ENCODE measurements at places on chromosomes 1 and 21.
A peak's percentile ranks its signal among the peaks of the same experiment; 100 is the strongest.

DNA sequence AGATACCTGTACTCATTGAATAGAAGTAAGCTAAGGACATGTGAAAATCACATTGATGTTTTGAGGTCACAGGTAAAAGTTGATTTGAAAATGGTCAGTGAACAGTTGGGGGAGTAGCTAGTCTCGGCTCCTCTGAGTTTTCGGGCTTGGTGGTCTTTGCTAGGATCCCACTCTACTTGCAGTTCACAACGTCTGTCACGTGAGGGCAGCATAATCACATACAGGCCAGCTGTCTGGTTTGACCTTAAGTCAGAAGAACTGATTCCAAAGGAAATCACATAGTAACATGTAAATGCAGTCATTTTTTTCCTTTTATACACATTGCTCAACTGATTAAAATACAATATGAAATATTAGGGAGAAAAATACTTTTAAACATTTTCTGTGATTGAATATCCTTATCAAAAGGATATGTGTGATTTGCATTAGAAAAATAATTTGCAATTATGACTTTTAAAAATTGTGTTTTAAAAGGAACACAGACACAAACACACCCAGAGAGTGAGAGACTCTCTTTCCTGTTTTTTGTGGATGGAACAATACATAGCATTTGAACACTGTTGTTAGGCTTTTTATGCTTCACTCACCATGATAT lies 21.8 kb upstream of the PDC start:
- no peaks in the 10 kb centered on the region for H3K4me1 ChIP-seq
- H3K27ac ChIP-seq, result no peak overlapping the region
- no peak overlapping the region for H3K4me3 ChIP-seq
- no peaks in the 10 kb centered on the region for H3K27me3 ChIP-seq

GRCh38 chr21:34881421-34881820 lies 167.7 kb downstream of the RUNX1 start:
- no peak overlapping the region for H3K27ac ChIP-seq
- DNase-seq, result no peak
- H3K4me1 ChIP-seq, result peaks cover 3% of the 10 kb centered on the region
- H3K27me3 ChIP-seq, result no peaks in the 10 kb centered on the region
- H3K36me3 ChIP-seq, result no peaks in the 10 kb centered on the region

- no peaks in the 10 kb centered on the region for H3K36me3 ChIP-seq
- peak overlapping the region; percentile 36 for H3K27ac ChIP-seq
- H3K4me3 ChIP-seq, result no peak overlapping the region
- no peaks in the 10 kb centered on the region for H3K27me3 ChIP-seq
Observed at GRCh38 chr1:208207388-208208131, 36.6 kb downstream of the PLXNA2 start.

DNA sequence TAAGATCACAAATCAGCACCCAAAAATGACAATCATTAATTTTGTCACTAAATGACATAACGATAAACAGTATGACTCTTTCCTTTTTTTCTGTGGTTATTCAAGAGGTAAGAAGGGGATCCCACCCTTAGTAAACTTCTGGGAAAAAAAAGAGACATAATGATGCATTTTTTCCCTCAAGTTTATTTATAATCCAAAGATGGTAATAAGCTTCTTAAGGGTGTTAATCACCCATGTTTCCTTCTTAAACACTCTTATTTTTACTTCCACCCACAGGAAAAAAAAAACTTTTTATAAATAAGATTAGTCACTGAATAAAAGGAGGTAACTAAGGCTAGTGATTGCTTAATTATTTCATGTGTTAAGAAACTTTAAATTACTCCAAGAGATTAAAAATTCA lies 24.7 kb downstream of the RGS1 start:
- no peaks in the 10 kb centered on the region for H3K4me1 ChIP-seq
- H3K27ac ChIP-seq, result no peak overlapping the region
- no peak for DNase-seq
- no peak overlapping the region for H3K4me3 ChIP-seq
- no peaks in the 10 kb centered on the region for H3K27me3 ChIP-seq

- peak overlapping the region; percentile 82 for H3K4me3 ChIP-seq
- no peaks in the 10 kb centered on the region for H3K36me3 ChIP-seq
- peak overlapping the region; percentile 46 for H3K27ac ChIP-seq
- DNase-seq, result no peak
- H3K4me1 ChIP-seq, result no peaks in the 10 kb centered on the region
Observed at GRCh38 chr21:34886240-34887104, 162.6 kb downstream of the RUNX1 start.

- DNase-seq, result no peak
- no peak overlapping the region for H3K4me3 ChIP-seq
- no peak overlapping the region for H3K27ac ChIP-seq
- H3K27me3 ChIP-seq, result no peaks in the 10 kb centered on the region
- H3K4me1 ChIP-seq, result peaks cover 11% of the 10 kb centered on the region
Observed at GRCh38 chr1:33261344-33261743, 5.1 kb downstream of the ZNF362 start.

DNA sequence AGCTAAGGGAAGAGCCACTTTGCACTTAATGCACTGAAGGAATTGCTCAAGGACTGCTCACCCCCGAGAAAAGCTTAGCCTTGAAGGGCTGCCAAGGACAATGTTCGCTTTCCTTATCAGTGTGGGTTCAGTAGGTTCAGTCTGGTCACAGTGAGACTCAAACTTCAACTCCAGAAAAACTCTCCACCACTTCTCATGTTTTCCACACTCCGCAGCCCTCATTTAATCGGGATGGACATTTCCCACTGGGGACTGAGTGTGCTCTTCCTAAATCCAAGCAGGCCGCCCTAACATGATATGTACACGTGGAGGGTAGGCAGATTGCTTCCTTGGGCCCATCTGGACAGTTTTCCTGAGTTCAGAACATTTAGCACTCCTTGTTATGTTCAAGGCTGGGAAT lies 19.5 kb downstream of the SUSD4 start:
- H3K27ac ChIP-seq, result no peak overlapping the region
- no peak overlapping the region for H3K4me3 ChIP-seq
- no peaks in the 10 kb centered on the region for H3K36me3 ChIP-seq
- H3K4me1 ChIP-seq, result no peaks in the 10 kb centered on the region

- DNase-seq, result peak; percentile 50
- no peaks in the 10 kb centered on the region for H3K27me3 ChIP-seq
Observed at GRCh38 chr21:33268737-33269441, 2.7 kb downstream of the IL10RB start.

GRCh38 chr1:119987686-119988085 lies 81.8 kb downstream of the NOTCH2 start:
- H3K4me3 ChIP-seq, result no peak overlapping the region
- DNase-seq, result no peak
- H3K4me1 ChIP-seq, result no peaks in the 10 kb centered on the region
- no peaks in the 10 kb centered on the region for H3K27me3 ChIP-seq
- peaks cover 7% of the 10 kb centered on the region for H3K36me3 ChIP-seq

DNA sequence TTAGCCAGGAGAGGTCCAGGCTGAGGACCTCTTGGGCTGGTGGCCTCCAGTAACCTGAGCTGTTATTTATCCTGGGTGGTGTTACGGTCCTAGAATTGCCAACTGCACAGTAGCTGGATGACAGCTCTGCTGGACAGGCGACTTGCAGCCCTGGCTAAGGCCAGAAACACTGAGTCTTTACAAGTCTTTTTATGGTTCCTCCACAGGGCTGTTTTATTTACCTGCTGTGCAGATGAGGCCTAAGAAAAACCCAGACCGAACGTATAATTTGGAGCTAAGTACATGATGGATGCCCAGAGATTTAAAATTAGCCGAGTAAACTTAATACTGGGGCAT lies 30.4 kb upstream of the LRRC38 start:
- H3K4me1 ChIP-seq, result no peaks in the 10 kb centered on the region
- DNase-seq, result no peak
- H3K27me3 ChIP-seq, result peaks cover 2% of the 10 kb centered on the region
- H3K27ac ChIP-seq, result no peak overlapping the region
- no peak overlapping the region for H3K4me3 ChIP-seq

GRCh38 chr1:3788756-3789420 lies 7.4 kb downstream of the LRRC47 start:
- peaks cover 13% of the 10 kb centered on the region for H3K4me1 ChIP-seq
- no peak overlapping the region for H3K4me3 ChIP-seq
- DNase-seq, result no peak
- no peak overlapping the region for H3K27ac ChIP-seq

DNA sequence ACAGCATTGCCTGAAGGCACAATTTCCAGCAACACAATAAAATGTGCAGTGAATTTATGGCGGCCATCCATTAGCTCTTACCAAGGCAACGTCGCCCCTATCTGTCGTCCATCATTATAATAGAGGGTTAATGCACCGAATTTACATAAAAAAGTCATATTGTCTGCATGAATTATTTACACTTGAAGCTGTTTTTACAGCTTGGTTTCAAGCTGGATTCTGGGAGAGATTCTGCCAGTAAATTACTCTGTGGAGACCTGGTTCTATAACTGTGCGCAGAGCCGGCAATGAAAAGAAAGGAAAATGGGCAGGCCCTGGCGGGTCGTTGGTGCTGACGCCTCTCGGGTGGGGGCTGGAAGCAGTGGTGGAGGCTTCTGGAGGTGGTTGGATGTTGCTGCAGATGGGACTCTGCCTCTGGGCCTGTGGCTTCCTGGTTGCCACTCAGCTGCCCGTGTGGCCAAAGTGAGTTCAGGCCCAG lies 48.9 kb upstream of the POU3F1 start:
- no peaks in the 10 kb centered on the region for H3K27me3 ChIP-seq
- no peak overlapping the region for H3K4me3 ChIP-seq
- H3K27ac ChIP-seq, result no peak overlapping the region
- no peaks in the 10 kb centered on the region for H3K4me1 ChIP-seq
- DNase-seq, result no peak

- no peak overlapping the region for H3K27ac ChIP-seq
- no peaks in the 10 kb centered on the region for H3K36me3 ChIP-seq
- H3K4me1 ChIP-seq, result no peaks in the 10 kb centered on the region
Observed at GRCh38 chr1:99180915-99181314, 83.4 kb upstream of the PLPPR4 start.

GRCh38 chr1:72482736-72483413 lies 200.5 kb upstream of the NEGR1 start:
- no peak overlapping the region for H3K4me3 ChIP-seq
- no peaks in the 10 kb centered on the region for H3K27me3 ChIP-seq
- no peak overlapping the region for H3K27ac ChIP-seq

GRCh38 chr1:1225238-1225845 lies 6.5 kb downstream of the SDF4 start:
- H3K27me3 ChIP-seq, result no peaks in the 10 kb centered on the region
- no peak for DNase-seq
- no peak overlapping the region for H3K4me3 ChIP-seq
- H3K4me1 ChIP-seq, result peaks cover 10% of the 10 kb centered on the region
- no peak overlapping the region for H3K27ac ChIP-seq

DNA sequence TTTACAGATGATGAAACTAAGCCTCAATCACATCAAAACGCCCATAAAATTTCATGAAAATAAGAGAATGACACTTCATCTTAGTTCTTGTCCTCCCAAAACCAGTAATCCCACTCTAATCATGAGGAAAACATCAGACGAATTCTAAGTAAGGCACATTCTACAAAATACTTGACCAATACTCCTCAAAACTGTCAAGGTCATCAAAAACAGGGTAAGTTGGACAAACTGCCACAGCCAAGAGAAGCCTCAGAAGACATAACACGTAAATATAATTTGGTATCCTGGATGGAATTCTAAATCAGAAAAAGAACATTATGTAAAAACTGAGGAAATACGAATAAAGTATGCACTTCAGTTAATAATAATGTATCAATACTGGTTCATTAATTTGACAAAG lies 128.2 kb downstream of the DPYD start:
- H3K4me3 ChIP-seq, result no peak overlapping the region
- no peak overlapping the region for H3K27ac ChIP-seq
- no peaks in the 10 kb centered on the region for H3K4me1 ChIP-seq
- DNase-seq, result no peak

GRCh38 chr1:30684881-30685795 lies 38.2 kb downstream of the MATN1 start:
- peaks cover 3% of the 10 kb centered on the region for H3K27me3 ChIP-seq
- H3K4me1 ChIP-seq, result no peaks in the 10 kb centered on the region
- no peaks in the 10 kb centered on the region for H3K36me3 ChIP-seq
- H3K4me3 ChIP-seq, result no peak overlapping the region
- no peak overlapping the region for H3K27ac ChIP-seq

DNA sequence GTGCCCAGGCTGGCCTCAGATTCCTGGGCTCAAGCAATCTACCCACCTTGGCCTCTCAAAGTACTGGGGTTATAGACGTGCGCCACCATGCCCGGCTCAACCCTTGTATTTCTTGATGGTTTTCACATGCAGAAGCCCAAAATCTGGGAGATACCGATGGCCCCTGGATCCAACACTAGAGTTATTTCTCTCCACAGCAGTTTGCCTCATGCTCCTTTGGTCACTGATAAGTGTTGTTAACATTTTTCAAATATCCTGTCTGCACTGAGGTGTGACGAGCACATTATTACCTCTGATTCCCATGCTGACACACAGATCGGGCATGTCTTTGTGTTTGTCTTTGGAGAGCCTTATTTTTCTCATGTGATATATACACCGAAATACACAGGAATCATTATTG lies 107.0 kb downstream of the KIF26B start:
- no peak overlapping the region for H3K4me3 ChIP-seq
- no peaks in the 10 kb centered on the region for H3K4me1 ChIP-seq
- H3K27me3 ChIP-seq, result no peaks in the 10 kb centered on the region

GRCh38 chr1:180188091-180188506 lies 33.4 kb downstream of the QSOX1 start:
- no peaks in the 10 kb centered on the region for H3K4me1 ChIP-seq
- H3K27me3 ChIP-seq, result no peaks in the 10 kb centered on the region
- peaks cover 6% of the 10 kb centered on the region for H3K36me3 ChIP-seq

- no peaks in the 10 kb centered on the region for H3K36me3 ChIP-seq
- no peak overlapping the region for H3K4me3 ChIP-seq
- no peak overlapping the region for H3K27ac ChIP-seq
- DNase-seq, result no peak
- no peaks in the 10 kb centered on the region for H3K27me3 ChIP-seq
Observed at GRCh38 chr1:71834601-71835441, 447.5 kb downstream of the NEGR1 start.

DNA sequence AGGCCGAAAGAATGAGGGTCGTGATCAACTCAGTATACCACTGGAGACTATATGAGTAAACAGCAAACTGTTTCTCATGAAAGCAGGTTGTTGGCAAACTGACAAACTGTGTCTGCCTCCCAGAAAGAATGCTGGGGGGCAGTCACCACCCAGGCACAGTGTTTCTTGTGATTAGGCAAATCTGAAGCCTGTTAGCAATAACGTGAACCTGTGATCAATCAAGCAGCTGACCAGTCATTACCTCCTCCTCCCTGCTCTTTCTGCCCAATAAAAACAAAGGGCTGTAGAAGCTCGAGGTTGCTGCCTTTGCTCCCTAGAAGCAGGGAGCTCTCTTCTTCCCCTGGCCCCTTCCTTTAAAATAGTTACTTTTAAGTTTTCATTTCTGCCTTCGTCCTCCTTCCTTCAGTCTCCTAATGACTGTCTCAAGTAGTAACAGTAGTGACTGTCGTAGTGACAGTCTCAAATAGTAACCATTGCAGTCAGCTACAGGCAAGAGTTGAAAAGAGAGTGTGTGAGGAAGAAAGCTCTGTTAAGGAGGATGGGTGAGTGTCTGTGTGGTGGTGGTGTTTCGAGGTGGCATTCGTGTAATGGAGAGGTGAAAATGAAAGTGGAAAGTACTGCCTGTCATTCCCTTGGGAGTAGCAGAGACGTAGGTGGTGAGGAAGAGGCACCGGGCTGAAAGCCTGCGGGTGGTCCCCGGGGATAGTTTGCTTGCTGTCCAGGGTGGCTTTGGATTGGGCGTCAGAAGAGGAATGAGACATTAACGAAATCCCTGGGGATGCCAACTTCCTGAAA lies 14.5 kb downstream of the HHAT start:
- peaks cover 6% of the 10 kb centered on the region for H3K4me1 ChIP-seq
- H3K27me3 ChIP-seq, result no peaks in the 10 kb centered on the region
- H3K4me3 ChIP-seq, result peak overlapping the region; percentile 7
- no peaks in the 10 kb centered on the region for H3K36me3 ChIP-seq
- H3K27ac ChIP-seq, result no peak overlapping the region
- no peak for DNase-seq
